Activated CD8-positive, alpha-beta memory T cell treated with anti-CD3 and anti-CD28 coated beads for 1 hour (primary cell): ENCODE measurements at places on chromosomes 3 and 15.

DNA sequence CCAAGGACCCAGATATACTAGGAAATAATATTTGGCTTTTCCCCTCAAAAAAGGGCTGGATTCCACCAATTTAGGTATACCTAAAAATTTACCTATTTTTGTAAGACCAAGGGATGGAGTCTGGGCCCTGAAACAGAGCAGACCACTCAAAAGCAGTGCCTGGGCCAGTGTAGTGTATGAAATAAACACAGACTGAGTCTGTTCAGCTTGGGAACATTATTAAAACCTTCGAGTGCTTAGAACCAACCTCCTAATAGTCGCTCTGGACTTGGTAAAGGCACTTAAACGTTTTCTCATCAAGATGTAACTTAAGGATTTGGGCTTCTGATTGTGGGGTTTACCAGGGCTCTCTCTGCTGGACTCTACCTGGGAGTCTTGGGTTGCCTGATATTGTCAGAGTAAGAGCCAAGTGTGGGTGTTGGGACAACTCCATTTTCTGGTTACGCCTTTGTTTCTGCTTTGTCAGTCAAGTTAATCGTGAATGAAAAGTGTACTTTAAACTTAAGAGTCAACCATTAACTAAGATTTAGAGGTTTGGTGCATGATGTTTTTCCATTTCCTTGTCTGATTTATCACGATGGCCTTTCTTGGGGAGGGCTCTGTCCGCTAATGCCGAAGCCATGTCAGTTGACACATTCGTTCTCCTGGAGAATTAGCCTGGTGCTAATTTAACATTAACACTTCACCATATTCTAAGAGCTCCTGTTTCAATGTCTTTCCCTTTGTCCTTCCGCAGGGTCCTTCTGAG is 221.0 kb upstream of the TPM1 start:
- no peak for DNase-seq

GRCh38 chr15:53328341-53328740 is 431.1 kb downstream of the WDR72 start:
- DNase-seq: no peak

GRCh38 chr3:195197765-195198425 is 73.1 kb downstream of the XXYLT1 start:
- no peak for DNase-seq

DNA sequence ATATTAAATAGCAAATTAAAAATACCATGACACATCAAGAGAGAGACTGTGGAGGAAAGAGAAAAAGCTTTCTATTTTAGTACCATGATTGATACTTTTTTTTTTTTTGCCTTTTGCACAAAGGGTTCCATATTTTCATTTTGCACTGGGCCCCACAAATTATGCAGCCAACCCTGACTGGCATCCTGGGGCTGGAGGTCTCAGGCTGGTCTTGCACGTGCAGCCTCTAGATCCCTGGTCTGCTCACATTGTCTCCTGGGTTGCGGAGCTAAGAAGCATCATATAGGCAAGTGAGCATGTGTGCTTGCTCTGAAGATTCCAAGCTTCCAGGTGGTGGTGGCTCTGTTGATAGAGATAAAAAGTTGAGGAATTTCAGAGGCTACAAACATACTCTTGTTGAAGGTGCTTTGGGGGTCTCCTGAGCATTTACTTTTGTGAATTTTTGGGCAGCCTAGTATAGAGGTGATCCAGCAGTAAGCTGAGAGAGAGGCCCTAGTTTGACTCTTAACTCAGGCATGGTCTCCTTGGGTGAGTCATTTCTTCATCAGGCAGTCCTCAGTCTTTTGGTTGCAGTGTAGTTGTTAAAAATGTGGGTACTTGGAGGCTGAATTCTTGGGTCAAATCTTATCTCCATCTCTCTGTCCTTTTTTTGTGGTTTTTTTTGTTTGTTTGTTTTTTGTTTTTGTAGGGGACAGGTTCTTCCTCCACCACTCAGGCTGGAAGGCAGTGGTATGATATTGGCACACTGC is 31.3 kb downstream of the SMAD3 start:
- no peak for DNase-seq

DNA sequence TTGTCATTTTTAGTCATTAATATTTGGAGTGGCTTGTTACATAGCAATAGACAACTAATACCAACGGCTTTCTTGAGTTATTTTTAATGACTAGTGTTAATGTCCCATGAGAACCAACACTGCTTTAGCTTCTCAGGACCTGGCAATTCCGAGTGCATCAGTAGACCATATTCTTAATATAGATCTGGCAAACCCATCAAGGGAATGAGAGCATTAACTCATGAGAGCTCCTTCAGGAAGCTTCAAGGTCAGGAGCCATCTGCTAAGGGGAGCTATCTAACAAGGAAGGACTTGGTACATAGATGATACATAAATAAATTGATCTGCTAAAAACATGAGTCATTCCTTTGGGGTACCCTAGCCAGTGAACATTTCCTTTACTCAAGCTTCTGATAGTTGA is 122.6 kb upstream of the EPHA3 start:
- DNase-seq: no peak

DNA sequence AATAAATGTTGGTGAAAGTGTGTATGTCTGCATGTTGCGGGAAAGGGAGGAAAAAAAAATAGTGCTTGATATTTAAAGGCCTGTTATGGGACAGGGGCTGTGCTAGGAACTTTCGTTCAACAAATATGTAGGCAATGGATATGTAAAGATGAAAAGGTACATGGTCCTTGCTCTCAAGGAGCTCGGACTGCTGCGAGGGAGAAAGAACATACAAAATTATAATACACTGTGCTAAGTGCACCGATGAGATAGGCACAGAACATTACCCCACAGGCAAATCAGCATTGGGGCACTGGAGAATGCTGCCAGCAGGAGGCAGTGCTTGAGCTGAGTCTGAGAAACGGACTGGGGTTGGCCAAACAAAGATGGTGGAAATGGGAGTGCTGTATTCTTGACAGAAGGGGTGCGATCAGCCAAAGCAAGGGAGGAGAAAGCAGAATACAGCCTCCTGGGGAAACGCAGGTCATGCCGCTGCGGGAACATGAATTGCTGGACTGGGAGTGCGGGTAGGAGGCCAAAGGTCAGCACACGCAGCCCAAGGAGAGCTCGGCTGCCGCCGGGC is 649 bp downstream of the C15orf40 start:
- DNase-seq: peak; percentile 31

DNA sequence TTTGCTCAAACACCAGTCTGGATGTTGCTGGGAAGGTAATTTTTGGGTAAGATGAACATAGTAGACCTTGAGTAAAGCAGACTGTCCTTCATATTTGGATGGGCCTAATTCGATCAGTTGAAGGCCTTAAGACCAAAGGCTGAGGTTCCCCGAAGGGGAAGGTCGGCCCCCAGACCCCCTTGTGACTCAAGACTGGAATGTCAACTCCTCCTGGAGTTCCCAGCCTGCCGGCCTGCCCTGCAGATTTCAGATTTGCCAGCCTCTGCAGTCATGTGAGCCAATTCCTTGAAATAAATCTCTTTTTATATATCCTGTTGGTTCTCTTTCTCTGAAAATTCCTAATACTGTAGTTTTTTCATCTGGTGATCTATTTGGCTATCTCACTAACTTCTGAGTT is 146.5 kb downstream of the APBA2 start:
- DNase-seq: no peak

DNA sequence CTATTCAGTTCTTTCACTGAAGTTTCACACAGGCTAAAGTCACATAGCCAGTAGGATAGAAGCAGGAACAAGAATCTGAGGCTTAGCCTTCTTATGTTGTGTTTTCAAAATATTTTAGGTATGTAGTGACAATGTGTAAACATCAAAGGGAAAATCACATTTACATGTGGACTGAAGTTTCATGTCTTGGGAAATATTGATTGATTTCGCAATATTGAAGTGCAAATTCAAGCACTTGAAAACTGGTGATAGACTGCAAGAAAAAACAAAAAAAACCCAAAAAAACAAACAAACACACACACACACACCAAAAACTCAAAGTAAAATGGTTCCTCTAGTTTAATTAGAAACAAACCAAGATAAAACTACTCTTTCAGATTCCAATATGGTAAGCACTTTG is 773.3 kb downstream of the PDCD6IP start:
- no peak for DNase-seq

DNA sequence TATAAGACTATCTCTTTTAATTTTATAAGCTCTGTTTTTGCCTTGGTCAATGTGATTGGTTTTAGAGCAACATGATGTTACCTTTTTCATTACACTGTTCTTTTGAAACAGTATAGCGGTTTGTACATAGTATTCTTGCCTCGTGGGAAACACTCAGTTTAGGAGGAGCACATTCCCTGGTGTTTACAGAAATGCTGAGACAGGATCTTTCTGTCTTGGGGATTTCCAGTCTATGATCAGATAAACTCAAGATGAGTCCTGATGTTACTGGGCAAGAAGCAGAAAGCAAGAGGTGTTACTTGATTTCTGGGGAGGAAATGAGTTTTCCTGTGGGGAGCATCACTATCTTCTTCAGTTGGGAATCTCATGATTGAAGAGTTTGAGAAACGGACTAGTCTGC is 2.5 kb downstream of the TMEM266 start:
- DNase-seq: no peak

DNA sequence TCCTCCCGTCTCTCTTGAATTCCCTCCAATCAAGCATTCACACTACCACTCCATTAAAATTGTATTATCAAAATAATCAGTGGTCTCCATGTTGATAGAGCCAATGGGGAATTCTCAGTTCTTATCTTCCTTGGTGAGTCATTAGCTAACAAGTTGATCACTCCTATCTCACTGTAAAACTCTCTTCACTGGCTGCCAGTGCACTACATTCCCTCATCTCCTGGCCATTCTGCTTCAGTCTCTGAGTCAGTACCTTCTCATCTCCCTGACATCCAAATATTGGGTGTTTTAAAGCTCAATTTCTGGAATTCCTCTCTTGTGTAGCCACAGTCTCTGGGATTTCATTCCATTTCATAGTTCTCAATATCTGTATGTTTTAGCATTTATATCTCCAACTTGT is 175.2 kb downstream of the ALDH1A2 start:
- no peak for DNase-seq

GRCh38 chr3:172622916-172623700 is 87.8 kb downstream of the NCEH1 start:
- no peak for DNase-seq

GRCh38 chr3:195384952-195385351 is 57.9 kb downstream of the ACAP2 start:
- DNase-seq: no peak

GRCh38 chr3:198112031-198112430 is 152.0 kb downstream of the LMLN start:
- DNase-seq: no peak

- no peak for DNase-seq
Observed at GRCh38 chr15:66563126-66563525, 2.7 kb downstream of the LCTL start.
